ENCODE measurements at places on chromosomes 4 and X. TPM values are rescaled to one million over a fixed set of nuclear protein-coding genes. Genes with fewer than 3 reads are reported as not detected.

TCEAL6 gene
- not detected for total RNA-seq

TRIM60 gene
- total RNA-seq, result not detected

RNF128 gene
- total RNA-seq, result 7.6 TPM

MAOA gene
- 14.7 TPM for total RNA-seq

USP17L11 gene
- total RNA-seq, result not detected

TMEM144 gene
- 5.7 TPM for total RNA-seq

IRF2 gene
- 45.0 TPM for total RNA-seq
